Mesenchymal stem cell (in vitro differentiated cells and primary cell): ENCODE measurements at places on chromosomes 7 and 10.

- DNase-seq, result peak; percentile 18
These were observed 136.6 kb downstream of the SPAG6 start for GRCh38 chr10:22481687-22482539.

DNA sequence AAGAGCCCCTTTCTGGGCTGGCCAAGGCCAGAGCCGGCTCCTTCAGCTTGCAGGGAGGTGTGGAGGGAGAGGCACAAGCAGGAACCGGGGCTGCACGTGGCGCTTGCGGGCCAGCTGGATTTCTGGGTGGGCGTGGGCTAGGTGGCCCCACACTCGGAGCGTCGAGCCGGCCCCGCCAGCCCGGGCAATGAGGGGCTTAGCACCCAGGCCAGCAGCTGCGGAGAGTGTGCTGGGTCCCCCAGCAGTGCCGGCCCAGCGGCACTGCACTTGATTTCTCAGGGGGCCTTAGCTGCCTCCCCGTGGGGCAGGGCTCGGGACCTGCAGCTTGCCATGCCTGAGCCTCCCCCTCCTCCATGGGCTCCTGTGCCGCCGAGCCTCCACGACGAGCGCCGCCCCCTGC is 48.1 kb downstream of the SH2D4B start:
- no peak for DNase-seq

- peak; percentile 96 for DNase-seq
These were observed 76.1 kb upstream of the PITRM1 start for GRCh38 chr10:3248526-3249306.

- DNase-seq, result peak; percentile 92
These were observed 122.2 kb downstream of the PDE1C start for GRCh38 chr7:31948029-31948428.
